Activated CD4-positive, alpha-beta T cell treated with anti-CD3 and anti-CD28 coated beads, Interleukin-10, Interleukin-2, amounts not matched to agents 100 ng/mL and 50 ng/mL, durations not matched to agents 16 hours and 8 hours (primary cell): ENCODE measurements at places on chromosomes 12 and 14.

- DNase-seq = no peak
Measured at GRCh38 chr12:19520646-19521415, 81.5 kb downstream of the AEBP2 start.

- peak; percentile 69 for DNase-seq
Measured at GRCh38 chr14:92677087-92677668, 71.2 kb downstream of the LGMN start.

DNA sequence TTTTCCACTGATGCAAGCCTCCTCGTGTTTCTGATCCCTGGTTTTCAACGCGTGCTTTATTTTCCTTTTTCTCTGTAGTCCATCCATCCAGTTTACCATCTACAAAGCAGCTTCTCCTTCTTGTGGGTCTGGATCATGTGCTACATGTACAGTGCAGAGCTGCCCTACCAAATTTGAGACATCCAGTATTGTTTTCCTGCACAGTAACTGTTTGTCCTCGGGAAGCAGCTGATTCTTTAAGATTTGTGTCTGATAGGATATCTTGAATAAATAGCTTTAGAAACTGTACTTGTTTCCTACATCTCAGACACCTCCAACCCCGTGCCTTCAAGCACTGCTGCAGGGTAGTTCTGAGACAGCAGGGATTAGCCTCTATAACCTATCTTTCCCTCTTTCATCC lies 368.1 kb upstream of the FAR2 start:
- DNase-seq = no peak

DNA sequence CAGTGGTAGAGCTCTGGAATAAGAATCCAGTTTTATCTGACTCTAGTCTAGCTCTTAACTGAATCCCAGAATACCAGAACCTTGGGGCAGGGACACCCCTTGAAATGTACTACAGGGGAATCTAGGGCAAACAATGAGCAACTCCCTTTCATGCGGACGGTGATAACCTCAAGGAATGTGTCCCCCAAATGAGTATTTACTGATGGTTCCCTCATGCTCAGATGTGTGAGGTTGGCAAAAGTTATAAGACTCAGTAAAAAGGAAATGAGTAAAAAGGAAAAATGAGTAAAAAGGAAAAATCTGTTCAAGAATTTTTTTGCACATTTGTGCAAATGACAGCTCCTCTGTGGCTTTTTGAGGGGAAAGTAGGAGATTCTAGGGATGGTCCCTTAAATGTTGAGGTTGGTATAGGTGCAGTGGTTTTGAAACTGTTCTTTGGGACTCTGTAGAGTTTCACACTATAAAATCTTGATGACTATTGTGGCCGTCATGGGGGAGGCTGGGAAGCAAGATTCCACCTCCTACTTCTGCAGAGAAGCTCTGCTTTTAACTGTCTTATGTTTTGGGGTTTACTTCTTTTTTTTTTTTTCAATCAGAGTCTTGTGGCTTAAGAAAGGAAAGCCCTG lies 58.6 kb downstream of the NRXN3 start:
- DNase-seq = peak; percentile 3

- no peak for DNase-seq
Measured at GRCh38 chr12:108594960-108595710, 2.7 kb downstream of the TMEM119 start.
